ENCODE measurements at places on chromosomes 6 and 20.
A peak's percentile ranks its signal among the peaks of the same experiment; 100 is the strongest.

DNA sequence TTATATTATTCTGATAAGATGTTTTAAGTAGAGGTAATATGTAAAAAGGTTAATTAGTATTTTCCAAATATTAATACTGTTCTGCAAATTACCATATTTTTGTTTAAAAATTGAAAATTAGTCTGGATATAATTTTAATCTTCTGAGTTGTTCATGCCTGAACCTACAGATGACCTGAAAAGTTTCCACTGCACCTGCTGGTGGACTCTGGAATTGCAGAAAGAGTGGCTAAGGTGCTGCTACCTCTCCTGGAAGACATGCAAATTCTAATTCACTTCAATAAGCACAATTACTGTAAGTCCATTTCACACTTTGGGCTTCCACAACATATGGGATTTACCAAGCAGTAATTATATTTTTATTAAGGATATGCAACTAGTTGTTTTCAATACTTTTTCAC lies 77.7 kb upstream of the OLIG3 start:
- DNase-seq, result peak; percentile 28

DNA sequence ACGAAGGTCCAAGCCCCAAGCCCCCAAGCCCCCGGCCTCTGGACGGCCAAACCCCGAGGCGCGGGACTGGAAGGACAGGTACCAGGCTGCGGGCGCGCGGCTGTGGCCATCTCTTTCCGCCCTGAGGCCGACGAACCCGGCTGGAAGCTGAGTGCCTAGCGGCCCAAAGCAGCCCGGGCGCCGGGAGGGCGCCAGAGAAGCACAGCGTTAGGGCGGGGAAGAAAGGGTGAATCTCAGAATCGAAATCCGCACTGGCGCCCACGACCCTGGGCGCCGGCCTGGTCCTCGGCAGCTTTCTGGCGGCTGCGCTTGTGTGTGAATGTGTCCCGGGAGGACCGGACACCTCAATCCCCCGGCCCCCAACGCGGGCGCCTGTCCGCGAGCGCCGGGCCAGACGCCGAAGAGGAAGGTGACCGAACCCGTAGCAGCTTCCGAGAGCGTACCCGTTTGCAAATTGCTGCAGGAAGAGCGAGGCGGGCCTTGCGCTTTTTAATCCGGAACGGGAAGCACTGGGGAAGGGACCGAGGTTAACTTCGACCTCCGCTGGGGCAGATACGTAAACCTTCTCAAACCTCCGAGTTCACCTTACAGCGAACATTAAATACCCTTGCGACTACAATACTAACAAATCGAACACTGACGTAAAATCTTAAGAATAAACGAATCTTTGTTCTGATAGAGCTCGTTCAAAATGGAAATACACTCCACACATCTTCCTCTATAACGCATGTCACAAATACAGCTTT lies 2.9 kb downstream of the NRN1 start:
- no peak for DNase-seq

DNA sequence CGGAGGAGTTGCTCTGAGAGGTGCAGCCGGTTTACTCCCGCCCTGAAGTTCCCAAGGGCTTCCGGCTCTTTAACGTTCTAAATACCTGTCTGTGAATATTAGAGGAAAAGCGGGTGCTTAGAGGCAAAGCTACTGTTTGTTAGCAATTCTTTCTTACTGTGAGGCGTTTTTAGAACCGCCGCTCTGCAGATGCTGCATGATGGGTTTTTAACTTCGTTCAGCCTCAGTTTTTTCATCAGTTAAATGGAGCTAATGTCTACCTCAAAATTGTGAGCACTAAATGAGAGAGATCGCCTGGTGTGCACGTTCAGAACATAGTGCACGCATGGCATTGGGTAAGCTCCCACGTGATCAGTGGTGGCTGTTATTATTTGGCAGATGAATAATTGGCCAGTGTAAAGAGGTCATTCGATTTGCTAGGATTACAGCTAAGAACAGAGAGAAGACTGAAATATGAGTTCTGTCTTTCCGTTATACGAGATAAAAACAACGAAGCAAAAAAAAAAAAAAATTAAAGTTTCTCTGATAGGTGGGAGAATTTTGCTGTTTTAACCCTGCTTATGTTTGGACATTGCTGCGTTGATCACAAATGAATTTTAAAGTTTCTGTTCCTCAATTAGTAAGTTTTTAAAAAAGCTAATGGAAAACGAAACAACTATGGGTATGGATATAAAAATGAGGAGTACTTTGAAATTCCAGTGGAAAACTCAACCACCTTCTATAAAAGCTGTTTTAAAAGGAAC lies 660 bp upstream of the TFB1M start:
- peak; percentile 55 for DNase-seq

GRCh38 chr6:112004201-112005012 lies 49.5 kb upstream of the CCN6 start:
- no peak for DNase-seq

- no peak for DNase-seq
Observed at GRCh38 chr6:118280210-118280609, 267.9 kb upstream of the PLN start.

- no peak for DNase-seq
Observed at GRCh38 chr6:145116591-145117178, 618.6 kb downstream of the EPM2A start.

DNA sequence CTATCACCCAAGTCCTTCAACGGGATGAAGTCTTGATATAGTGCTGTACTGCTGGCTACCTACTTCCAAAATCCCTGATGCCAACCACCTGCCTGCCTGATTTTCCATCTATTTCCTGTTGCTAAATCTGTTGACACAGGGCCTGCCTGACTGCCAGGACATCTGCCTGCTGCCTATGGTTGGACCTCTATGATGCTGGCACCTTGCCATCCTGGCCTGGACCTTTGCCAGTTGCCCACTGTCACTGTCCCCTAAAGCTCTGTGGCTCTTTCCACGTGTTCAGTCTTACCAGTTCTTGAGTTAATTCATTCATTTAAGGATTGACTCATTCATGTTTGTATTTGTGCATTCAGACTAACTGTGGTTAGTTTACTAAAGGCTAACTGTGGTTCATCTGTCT lies 9.2 kb upstream of the RGS17 start:
- DNase-seq, result no peak

GRCh38 chr6:36979347-36979742 lies 6.7 kb downstream of the MTCH1 start:
- DNase-seq, result no peak

DNA sequence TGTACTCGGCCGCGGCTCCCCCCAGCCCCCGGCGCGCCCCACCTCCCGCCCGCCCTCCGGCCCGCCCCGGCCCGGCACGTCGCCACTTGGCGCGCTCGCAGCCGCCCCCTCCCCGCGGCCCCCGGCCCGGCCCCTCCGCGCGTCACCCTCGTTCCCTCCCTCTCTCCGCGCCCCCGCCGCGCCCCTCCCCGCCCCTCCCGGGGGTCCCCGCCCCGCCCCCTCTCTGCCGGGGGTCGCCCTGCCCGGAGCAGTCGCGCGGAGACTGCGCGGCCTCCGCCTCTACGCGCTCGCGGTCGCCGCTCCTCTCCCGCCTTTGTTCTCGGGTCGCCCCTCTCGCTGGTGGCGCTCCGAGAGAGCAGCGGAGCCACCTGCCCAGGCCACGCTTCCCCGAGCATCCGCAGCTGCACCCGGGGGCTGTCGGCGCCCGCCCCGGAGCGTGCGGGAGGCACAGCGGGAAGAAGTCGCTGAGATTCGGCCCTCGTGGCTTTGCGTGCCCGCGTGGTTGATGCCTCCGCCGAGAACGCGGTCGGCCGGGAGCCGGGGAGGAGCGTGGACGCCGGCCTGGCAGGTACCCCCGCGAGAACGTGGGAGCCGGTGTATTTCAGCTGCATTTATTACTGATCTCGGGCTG lies at the start of gene PHF10:
PHF10 (minus strand) TSS at position 7 of the 631 bp plus-strand sequence. CDS start 569 bp downstream, outside the sequence.
- DNase-seq, result peak; percentile 51

DNA sequence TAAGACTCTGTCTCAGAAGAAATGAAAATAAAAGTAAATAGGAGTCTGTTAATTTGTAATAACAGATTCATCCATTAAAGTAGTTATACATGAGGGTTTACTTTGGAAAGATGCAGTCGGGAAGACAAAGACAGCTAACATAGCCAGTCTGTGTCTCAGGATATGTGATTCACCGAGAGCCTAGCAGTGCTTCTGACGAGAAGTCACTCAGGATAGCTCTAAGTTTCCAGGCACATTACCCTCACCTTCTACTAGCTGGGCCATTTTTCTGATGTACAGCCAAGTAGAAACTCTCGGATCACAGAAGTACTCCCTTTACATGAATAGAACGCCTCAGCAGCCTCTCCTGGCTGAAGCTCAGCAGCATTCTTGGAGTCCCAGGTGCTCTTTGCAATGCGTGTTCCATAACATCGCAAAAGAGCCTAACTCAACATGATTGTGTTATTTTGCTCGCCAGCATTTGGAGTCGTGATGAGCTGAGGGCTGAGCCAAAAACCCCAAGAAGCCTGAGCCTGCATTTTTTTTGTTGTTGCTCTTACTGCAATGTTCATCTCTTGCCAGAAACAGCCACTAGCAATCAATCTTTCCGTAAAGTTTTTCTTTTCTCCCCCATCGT lies 22.4 kb upstream of the TASP1 start:
- no peak for DNase-seq

GRCh38 chr6:100968949-100969348 lies 87.8 kb upstream of the ASCC3 start:
- no peak for DNase-seq

GRCh38 chr6:32153564-32154513 lies at the start of gene PPT2:
TSS of gene PPT2 (plus strand) at chr6:32154141. CDS start at chr6:32154595, 454 bp downstream.
- peak; percentile 41 for DNase-seq

DNA sequence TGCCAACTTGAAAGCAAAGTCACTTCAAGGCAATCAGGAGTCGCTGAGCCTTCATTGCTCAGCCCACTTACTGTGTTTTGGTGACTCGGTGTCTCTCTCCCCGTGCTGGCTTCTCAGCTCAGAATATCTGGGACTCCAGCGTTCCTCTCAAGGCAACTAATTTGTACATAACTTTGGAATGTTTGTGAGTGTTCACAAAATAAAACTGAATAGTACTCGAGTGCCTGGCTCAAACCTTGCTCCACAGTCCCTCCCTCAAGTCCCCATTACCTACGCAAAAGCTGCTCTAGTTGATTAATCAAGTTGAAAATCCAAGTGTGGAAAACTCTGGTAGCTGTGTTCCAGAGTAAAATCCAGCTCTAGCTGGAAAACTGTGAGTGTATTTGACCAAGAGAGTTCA lies 8.6 kb downstream of the IPCEF1 start:
- no peak for DNase-seq

DNA sequence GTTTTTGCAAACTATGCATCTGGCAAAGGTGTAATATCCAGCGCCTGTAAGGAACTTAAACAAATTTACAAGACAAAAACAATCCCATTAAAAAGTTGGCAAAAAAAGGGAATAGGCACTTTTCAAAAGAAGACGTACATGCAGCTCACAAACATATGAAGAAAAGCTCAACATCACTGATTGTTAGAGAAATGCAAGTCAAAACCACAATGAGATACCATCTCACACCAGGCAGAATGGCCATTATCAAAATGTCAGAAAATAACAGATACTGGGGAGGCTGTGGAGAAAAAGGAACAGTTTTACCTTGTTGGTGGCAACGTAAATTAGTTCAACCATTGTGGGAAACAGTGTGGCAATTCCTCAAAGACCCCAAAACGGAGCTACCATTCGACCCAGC lies 54.2 kb downstream of the TSBP1 start:
- no peak for DNase-seq

DNA sequence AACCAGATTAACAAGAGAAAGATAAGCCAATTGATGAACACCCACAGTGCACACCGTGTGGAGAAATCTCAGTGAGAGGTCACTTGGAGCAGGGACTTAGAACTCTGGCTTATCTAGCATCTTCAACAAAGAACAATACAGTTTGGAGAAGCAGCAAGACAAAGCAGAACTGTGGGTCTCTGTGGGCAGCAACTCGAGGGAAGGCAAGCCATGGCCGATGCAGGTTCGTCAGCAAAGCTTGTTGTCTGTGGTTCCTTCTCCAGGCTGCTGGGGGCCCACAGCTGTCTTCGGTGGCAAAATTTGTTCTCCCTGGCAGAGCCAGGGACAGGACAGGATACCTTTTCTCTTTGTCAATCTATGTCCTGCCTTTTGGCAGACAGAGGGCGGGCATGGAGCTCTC lies 22.1 kb downstream of the RPP40 start:
- DNase-seq, result no peak

- no peak for DNase-seq
Observed at GRCh38 chr20:35432430-35432735, 5.6 kb downstream of the GDF5 start.

GRCh38 chr6:125773387-125774341 lies 17.1 kb upstream of the NCOA7 start:
- no peak for DNase-seq

DNA sequence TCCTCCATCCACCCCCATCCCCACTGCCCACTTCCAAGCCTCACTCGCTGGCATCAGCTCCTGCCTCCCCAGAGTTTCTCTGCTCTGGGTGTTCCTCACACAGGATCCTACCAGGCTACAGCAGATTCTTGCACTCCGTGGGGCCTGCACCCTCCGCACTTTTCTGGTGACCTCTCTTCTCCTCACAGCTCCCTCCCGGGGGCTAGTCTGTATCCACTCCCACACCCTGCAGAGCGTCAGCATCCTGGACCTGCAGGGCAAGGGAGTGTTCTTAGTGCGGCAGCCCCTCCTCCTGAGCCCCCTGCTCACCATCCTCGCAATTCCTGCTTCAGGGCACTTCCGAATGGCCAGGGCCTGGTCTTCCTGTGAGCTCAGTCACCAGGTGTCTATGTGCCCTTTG lies 224.2 kb downstream of the DLL1 start:
- DNase-seq, result no peak

DNA sequence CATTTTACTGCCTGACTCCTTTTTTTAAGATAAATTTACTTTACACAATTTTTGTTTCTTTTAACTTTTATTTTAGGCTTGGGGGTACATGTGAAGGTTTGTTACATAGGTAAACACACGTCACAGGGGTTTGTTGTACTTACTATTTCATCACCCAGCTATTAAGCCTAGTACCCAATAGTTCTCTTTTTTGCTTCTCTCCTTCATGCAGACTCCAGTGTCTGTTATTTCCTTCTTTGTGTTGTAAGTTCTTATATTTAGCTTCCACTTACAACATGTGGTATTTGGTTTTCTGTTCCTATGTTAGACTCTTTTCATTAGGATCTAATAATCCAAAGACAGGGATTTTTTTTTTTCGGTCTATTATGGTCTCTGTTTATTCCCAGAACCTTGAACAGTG lies 83.5 kb upstream of the CCN6 start:
- DNase-seq, result no peak

GRCh38 chr20:62372042-62372993 lies 5.2 kb upstream of the LAMA5 start:
- DNase-seq, result no peak

DNA sequence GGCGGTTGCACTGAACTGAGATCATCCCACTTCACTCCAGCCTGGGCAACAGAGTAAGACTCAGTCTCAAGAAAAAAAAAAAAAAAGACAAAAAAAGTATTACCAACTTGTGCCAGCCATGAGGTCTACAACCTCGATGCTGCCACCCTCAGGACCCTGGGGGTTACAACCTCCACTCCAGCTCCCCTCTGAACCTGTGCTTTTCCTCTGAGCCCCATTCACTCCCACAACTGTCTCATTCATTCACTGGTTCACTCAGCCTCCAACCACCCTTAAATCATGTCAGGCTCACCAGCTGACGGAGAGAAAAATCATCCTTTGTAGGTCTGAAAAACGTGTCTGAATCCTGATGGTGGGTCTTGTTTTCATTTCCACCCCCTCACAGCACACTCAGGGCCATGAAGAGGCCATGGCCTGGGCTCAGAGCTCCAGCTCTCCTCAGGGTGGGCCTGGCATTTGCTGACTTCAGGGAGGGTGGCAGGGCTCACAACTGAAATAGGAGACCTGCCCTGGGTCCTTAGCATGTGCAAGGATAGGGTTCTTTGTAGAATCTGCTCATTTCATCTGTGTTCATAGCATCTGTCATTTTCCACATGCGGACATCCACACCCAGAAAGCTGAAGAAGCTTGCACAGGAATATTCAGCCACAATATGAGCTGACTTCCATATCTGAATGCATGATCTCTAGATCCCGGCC lies 1.9 kb upstream of the ULBP1 start:
- DNase-seq, result no peak
